ENCODE measurements at places on chromosomes 16 and 17.

DNA sequence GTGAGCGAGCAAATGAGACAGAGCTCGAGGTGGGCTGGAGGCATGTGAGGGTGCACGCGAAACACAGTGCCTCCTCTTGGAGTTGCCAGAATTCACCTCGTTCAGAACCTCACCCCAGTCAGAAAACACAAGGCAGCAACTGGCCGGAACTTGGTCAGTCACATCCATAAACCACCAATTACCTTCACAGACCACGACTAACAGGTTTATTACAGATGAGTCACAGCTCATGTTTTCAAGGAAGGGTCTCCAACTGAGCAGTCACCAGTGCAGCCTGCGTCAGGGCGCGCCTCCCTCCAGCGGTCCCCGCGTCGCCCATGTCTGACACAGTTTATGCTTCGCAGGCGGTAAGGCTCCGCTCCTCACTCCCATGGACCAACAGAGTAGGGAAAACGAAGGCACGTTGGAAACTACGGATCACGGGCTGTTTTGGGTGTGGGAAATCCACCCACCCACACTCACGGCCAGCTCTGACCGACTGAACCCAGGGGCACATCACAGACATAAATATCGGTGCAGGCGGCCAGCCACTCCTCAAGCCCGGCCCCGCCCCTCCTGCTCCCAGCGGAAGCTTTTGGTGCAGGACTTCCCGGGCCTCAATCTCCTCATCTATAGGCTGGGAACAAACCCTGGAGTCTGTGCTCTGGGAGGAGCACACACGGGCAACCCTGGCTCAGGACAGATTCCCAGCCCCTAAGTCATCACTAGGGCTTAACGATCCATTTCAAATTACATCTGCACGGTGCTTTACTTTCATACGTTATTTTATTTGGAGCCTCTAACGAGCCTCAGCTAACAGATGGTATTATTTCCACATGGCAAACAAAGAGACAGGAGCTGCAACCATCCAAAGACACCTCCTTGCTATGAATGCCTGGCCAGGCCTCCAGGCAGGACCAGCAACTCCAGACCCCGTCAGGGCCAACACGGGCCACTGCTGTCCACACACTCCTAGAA, 126.3 kb downstream of the ZNF778 start:
- DNase-seq = no peak

DNA sequence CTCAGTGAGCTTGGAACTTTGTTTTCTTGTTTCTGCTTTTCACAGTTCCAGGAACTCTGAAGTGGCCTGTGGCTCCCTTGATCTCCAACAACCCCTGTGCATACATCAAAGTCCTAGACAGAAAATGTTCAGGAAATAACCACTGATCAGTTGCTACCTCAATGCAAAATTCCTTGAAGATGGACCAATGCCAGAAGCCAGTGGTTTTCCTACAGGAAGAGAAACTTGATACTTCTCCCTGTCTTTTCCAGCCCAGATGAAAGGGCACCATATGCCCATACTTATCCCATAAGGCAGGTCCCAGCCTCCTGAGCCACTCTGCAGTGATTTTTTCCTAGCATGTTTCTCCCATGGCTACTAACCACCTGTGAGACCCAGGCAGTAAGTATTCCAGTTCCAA, 12.3 kb upstream of the CDRT4 start:
- DNase-seq = no peak

DNA sequence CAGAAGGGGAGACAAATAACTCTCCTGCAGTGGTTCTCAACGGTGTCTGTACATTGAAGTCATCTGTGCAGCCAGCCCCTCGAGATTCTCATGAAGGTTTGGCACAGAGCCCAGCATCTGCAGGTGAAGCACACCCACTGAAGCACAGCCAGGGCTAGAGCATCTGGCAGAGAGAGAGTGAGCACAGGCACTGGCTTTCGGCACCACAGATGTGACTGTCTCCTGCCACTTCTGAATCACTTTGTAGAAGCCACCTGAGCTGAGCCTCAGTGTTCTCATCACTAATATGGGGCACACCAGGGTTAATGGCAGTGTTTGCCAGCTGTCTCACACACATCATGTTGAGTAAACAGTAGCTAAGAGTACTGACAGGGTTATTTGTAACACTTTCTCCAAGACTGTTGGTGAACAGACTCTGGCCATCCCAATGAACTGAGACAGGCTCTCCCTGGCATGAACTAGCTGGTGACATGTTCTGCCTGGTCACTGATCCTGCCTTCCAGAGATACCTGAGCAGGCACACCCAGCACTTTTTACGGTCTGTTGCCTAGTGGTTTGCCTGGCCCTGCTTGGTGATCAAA, 10.9 kb downstream of the HSPB9 start:
- no peak for DNase-seq

DNA sequence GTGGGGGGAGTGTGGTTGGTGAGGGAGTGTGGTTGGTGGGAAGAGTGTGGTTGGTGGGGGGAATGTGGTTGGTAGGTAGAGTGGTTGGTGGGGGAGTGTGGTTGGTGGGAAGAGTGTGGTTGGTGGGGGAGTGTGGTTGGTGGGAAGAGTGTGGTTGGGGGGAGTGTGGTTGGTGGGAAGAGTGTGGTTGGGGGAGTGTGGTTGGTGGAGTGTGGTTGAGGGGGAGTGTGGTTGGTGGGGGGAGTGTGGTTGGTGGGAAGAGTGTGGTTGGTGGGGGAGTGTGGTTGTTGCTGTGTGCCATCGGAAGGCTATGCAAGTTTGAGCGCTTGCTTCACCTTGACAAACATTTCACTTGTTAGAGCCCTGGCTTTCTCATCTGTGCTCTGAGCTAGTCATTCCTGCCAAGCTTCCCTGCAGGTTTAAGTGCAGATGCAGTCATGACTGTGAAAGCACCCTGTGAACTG, 20.1 kb downstream of the MINK1 start:
- DNase-seq = no peak

DNA sequence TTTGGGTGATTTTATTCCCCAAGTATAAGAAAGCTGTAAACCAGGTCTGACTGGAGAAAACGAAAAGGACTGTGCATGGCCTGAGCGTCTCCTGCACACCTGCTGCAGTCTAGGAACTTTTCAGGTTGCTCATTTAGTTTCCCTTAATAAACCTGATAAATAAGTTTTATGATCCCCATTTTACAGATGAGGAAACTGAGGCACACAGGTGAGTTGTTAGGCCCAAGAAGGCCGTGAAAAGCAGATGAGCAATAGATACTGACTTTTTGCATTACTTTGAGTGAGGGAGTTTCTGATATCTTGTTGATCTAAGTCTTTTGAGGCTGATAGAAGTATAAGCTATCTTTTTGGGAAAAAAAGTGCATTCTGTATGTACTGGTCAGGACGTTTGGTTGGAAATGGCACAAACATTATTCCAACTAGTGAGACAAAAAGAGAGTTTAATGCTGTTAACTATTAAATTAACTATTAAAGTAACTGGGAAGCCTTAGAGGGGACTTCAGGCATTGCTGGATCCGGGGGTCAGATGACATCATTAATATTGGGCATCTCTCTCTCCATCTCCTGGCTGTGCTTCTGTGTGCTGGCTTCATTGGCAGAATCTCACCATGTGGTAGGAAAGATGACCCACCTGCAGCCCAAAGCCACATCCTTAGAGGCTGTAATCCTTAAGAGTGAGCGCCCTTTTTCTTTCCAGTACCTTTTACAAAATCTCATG, 163.4 kb downstream of the CMIP start:
- no peak for DNase-seq

- DNase-seq = no peak
Measured at GRCh38 chr16:85199069-85199725, 86.9 kb upstream of the CIBAR2 start.

DNA sequence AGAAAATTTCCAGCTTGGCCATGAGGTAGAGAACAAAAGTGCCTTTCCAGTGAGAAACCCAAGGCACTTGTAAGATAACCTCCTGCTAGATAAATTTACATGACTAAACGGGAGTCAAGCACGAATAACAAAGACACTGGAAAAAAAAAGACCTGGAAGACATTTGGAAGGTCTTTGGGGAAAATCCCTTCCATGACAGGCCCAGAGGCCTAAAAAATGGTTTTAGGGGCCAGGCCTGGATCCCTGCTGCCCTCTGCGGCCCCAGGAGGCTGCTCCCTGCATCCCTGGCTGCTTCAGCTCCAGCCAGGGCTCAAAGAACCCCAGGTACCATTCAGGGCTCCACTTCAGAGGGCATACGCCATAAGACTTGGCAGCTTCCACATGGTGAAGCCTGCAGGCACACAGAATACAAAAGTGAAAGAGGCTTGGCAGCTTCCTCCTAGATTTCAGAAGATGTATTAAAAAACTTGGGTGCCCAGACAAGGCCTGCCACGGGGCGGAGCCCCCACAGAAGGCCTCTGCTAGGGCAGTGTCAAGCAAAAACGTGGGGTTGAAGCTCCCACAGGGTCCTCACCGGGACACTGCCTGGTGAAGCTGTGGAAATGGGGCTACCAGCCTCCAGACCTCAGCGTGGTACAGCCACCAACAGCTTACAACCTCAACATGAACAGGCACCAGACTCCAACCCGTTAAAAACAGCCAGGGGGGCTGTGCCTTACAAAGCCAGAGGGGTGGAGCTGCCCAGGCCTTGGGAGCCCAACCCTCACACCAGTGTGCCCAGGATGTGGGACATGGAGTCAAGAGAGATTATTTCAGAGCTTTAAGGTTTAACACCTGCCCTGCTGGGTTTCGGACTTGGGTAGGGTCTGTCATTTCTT, 77.1 kb downstream of the SDK2 start:
- no peak for DNase-seq

GRCh38 chr17:56681561-56682266, 88.2 kb downstream of the NOG start:
- DNase-seq = no peak

DNA sequence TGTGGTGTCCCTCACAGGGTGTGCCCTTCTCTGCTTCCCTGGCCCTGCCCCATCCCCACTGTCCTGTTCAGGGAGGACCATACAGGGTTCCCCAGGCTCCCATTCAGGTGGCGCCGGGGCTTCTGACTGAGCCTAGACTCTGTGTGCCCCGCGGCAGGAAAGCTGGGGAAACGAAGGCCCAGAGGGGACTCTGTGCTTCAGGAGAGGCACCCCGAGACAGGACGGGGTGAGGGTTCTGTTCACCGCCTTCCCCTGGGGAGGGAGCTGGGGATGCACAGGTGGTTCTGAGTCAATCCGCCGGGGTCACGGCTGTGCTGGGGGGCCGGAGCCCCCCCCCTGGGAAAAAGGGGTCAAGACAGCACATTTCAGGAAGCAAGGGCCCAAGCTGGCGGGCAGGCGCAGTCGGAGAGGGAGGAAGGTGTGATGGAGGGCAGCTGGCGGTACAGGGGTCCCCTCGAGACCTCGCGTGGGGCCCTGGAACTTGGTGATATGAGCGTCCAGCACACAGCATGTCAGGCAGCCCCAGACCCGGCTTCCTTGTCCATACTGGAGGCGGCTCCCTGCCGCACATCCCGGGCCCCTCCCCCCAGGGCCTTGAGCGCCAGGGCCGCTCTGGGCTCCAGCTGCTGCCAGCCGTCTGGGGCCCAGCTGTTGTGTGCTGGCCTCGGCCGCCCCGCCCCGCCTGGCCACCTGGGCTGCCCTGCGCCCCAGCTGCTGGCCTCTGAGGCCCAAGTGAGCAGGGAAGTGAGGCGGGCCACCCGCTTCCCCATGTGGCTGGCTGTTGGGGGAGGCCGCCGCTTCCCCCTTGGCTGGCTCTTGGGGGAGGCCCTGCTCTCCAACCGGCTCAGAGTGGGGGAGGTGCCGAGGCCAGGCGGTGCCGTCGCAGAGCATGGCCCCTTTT, 5.6 kb upstream of the NOTUM start:
- DNase-seq = no peak

DNA sequence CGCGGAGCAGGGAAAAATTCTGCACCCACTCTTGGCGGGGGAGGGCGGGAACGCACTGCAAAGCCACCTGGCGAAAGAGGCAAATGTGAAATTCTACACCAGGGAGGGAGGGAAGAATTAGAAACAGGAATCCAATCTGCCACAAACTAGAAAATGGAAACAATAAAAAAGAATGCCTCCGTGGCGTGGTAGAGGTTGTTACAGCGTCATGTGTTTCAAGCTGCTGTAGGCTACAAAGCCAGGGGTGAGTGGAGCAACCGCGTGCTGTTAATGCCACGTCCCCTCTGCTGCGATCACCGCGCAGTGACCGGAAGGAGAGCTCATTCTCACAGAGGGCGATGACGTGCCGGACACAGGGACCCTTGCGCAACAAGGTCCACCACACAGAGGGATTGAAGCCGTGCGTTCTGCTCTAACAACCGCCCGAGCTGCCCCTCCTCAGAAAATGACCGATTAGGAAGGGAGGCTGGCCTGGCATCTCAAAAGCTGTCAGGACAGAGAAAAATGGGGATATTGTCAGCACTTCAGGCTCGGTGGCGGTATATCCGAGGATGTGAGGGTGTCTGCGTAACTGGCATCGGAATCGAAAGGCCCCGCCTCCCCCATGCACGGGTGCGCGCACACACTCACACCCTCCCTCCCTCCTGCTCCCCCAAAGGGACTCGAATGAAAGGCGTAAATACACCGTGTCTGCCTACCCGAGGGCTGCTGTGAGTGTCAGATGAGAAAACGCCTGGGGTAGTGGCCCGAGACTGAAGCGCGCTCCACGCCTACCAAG, 70.8 kb upstream of the TNRC6C start:
- DNase-seq = peak; percentile 43

- DNase-seq = no peak
Measured at GRCh38 chr17:29154516-29155226, 25.5 kb downstream of the MYO18A start.

GRCh38 chr16:9099131-9099625, 7.7 kb downstream of the HAPSTR1 start:
- no peak for DNase-seq

- no peak for DNase-seq
Measured at GRCh38 chr16:88390735-88391134, 8.0 kb downstream of the ZNF469 start.

- no peak for DNase-seq
Measured at GRCh38 chr17:51251010-51251409, 8.8 kb downstream of the MBTD1 start.

GRCh38 chr16:84541999-84542817, 37.7 kb upstream of the MEAK7 start:
- DNase-seq = no peak

DNA sequence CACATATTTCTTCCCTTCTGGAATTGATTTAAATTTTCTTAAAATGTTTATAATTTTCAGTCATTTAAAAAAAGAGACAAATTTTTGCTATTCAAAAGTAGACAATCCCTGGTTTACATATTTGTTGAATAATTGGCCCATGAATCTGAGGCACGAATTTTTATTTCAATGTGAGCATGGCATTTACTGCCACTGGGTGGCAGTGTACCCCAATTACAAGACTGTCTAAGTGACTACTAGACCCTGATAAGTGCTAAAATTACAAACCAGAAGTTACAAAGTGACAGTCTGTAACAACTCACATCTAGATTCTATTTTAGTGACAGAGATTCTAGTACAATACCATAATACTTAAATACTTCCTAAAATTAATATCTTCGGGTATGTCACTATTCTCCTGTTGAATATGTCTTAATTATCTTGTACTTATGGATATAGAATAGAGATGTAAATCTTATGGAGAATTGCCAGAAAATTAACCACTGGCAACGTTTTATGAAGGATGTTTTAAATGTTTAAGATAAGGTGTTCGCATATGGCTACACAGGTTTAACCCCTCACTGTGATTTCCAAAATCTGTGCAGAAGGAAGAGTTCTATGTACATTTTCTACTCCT, 235.8 kb downstream of the MAP2K4 start:
- no peak for DNase-seq

Data from NCI-H1436 treated with DMSO at 0.1 percent for 48 hours (cell line).